ENCODE measurements at places on chromosomes 3 and 15.

DNA sequence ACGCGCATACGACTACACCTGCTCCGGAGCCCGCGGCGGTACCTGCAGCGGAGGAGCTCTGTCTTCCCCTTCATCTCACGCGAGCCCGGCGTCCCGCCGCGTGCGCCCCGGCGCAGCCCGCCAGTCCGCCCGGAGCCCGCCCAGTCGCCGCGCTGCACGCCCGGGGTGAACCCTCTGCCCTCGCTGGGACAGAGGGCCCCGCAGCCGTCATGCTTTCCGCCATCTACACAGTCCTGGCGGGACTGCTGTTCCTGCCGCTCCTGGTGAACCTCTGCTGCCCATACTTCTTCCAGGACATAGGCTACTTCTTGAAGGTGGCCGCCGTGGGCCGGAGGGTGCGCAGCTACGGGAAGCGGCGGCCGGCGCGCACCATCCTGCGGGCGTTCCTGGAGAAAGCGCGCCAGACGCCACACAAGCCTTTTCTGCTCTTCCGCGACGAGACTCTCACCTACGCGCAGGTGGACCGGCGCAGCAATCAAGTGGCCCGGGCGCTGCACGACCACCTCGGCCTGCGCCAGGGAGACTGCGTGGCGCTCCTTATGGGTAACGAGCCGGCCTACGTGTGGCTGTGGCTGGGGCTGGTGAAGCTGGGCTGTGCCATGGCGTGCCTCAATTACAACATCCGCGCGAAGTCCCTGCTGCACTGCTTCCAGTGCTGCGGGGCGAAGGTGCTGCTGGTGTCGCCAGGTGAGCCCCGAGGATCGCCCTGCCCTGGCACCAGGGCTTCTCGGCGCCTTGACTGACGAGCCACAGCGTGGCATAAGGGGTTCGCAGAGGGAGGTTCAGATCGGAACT, 420 bp downstream of the SLC27A2 start:
- DNase-seq: peak; percentile 30

- DNase-seq: no peak
Observed at GRCh38 chr3:112639455-112640225, 1.3 kb downstream of the CCDC80 start.

DNA sequence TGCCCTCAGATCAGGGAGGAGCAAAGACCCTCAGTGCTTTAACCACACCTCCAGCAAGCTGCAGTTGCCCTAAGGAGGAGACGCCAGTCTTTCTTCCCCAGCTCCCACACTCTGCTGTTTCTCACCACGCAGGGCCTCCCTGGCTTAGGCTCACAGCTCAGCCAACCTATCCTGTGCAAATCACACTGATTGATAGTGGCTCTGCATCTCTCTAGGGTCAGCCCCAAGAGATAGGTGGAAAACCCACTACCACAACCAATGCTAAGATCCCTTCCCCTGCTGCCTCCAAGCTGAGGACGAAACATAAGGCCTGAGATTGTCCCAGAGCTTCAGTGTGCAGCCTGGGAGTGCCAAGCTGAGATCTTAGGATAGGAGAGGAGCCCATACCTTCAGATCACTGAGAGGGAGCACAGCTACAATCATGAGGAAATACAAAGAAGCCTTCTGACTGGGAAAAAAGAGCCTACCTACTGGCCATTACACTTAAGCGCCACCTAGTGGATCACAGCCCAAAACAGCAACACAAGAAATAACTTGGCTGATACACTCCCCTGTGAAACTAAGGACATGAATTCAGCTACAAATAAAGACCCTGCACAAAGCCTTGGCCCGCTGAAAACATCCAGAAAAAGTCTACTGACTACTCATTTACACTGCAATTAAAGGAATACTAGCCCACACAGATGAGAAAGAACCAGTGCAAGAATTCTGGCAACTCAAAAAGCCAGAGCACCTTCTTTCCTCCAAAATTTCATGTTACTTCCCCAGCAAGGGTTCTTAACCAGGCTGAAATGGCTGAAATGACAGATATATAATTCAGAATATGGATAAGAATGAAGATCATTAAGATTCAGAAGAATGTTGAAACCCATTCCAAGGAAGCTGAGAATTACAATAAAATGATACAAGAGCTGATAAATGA, 271.5 kb upstream of the DCBLD2 start:
- DNase-seq: no peak

GRCh38 chr3:140365872-140366697, 311.8 kb upstream of the TRIM42 start:
- DNase-seq: no peak

DNA sequence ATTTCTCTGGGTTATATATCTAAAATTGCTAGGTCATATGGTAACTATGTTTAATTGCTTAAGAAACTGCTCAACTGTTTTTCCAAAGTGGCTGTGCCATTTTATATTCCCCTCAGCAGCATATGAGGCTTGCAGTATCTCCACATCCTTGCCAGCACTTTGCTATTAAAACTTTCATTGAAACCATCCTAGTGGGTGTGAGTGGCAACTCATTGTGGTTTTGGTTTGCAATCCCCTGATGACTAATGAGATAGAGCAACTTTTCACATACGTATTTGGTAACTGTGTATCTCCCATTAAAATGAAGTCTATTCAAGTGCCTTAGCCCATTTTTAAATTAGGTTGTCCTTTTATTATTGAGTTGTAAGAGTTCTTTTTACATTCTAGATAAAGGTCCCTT, 17.3 kb downstream of the KPNA1 start:
- DNase-seq: peak; percentile 25

DNA sequence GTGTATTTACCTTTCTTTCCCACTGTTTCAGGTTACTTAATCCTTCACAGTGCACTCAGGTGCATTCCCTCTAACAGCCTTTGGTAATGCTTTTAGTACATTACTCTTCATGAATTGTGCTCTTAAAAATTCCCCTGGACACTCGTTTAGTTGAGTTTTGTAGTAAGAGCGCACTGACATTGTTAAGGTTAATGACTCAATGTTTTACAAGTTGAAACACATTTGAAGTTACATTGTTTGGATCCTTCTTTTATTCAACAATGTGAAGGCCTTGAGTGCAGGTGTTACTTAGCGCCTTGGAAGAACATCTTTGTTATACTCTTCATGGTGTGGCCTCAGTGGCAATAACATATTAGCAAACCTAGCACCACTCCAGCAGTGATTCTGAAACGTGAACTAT, 739.6 kb downstream of the NAALADL2 start:
- DNase-seq: no peak

- DNase-seq: no peak
Observed at GRCh38 chr15:38878926-38879325, 314.3 kb upstream of the RASGRP1 start.

DNA sequence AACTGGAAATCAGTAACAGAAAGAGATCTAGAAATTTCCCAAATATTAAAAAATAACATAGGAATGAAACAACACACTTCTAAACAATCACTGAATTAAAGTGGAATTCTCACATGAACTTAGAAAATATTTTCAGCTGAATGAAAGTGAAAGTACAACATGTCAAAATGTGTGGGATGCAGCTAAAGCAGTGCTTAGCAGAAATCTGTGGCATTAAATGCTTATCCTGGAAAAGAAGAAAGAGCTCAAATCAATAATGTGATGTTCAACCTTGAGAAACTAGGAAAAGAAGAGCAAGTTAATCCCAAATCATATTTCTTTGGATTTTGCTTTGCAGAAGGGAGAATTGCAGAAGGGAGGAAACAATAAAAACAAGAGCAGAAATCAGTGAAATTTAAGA, 98.2 kb upstream of the NR2E3 start:
- no peak for DNase-seq

DNA sequence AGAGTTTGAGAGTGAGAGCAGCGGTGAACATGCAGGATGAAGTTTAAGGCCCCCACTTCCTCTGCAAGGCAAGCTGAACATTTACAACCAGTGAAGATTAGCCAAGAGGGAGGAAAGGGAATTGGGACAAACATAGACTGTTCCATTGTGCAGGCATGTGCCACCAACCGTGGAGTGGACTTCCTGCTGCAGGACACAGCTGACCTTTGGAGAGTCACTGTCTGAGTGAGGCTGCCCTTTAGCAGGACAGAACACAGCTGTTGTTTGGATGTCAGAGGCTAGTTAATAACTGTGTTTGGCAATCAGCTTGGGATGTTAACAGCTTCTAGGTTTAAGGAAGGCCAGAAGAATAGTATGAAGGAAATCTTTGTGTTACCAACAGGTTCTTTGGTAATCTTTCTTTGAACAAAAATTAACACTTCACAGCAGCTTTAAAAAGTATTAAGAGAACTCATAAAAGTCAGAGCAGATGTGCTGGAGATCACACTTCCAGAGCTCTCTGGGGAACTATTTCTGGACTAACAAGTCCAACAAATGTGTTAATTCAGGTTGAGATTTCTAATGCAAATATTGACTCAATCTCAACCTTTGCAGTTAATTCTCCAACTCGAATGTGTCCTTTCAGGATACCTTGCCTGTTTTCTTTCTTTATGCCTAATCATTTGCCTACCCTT, 31.4 kb downstream of the CTDSPL start:
- DNase-seq: no peak
